ENCODE measurements at places on chromosomes 4 and X.
A peak's percentile ranks its signal among the peaks of the same experiment; 100 is the strongest.

GRCh38 chrX:148422526-148422925, 77.9 kb upstream of the AFF2 start:
- no peak for DNase-seq

DNA sequence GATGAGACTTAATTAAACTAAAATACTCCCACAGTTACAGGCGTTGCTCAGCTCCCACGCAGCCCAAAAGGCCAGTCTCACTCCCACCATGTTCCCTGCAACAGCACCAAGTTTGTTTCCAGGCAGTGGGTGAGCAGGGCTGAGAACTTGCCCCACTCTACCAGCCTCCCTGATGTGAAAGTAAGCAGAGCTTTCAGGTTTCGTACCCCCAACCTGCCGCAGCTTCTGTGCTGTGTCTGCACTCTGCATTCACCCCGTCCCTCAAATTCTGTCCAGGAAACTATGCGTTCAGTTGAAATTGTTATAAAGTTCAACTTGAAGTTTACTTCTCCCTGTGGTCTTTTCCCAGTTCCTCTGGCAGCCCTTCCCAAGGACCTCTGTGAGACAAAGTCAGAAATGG, 17.2 kb downstream of the GLUD2 start:
- DNase-seq = no peak

GRCh38 chrX:2588049-2588448, 87.3 kb upstream of the DHRSX start:
- no peak for DNase-seq

DNA sequence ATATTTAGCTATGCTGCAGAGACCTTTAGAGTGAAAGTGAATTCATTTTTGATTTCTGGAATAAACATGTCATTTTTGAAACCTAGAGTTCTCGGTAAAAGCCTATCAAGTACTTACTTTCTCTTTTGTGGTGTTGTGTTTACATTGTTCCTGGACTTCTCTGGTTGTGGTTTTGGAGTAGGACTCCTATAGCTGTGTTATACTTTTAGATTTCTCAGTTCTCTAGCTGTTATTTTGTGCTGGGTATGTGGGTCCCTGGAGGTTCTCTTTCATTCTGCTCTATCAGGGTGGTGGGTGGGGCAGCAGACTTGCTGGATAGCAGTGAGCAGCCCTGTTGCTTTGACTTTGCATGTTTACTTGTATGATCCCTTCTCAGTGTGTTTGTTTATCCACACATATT, 25.6 kb upstream of the MSMO1 start:
- peak; percentile 7 for DNase-seq

GRCh38 chr4:65789805-65790204, 119.5 kb upstream of the EPHA5 start:
- no peak for DNase-seq

GRCh38 chrX:135974279-135974856, 580 bp upstream of the MMGT1 start:
- DNase-seq = peak; percentile 48

GRCh38 chrX:43702079-43702524, 46.0 kb downstream of the MAOA start:
- no peak for DNase-seq

GRCh38 chr4:6625256-6625655, 15.2 kb upstream of the MRFAP1 start:
- DNase-seq = no peak

DNA sequence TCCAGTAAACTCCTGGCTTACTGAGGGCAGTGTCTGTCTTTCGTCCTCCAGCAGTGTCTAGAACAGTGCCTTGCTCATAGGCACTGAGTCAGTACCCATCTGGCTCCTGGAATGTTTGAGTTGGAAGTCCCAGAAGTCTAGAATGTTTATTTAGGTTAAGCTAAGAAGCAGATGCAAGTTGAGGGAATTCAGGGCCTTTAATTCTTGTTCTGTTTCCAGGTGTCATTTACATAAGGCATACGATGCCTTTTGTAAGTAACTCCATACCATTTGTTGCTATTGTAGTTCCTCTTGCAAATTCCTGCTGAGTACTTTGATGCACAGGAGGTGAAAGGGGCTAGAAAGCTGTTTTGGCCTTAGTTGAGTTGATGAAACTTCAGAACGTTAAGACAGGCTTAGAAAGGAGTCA, 22.2 kb downstream of the ARHGAP10 start:
- DNase-seq = no peak

- no peak for DNase-seq
These were observed 170.3 kb upstream of the PUDP start for GRCh38 chrX:7318241-7318640.

DNA sequence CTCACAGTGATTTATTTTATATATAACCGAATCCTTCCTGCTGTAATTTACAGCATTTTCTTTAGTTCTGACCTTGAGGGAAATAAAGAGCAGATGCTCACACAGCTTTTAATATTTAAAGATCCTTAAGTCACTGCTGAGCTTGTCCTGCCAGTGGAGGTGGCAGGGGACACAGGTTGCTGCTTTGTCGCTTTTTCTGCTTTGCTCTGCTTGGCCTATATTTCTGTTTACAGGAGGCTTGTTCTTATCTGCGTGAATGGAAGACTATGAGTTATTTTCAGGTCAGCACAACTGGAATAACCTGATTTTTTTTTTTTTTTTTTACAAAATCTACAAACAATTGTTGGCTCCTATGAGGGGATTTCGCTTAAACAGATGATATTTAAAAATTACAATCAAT, 2.3 kb downstream of the TXK start:
- no peak for DNase-seq

DNA sequence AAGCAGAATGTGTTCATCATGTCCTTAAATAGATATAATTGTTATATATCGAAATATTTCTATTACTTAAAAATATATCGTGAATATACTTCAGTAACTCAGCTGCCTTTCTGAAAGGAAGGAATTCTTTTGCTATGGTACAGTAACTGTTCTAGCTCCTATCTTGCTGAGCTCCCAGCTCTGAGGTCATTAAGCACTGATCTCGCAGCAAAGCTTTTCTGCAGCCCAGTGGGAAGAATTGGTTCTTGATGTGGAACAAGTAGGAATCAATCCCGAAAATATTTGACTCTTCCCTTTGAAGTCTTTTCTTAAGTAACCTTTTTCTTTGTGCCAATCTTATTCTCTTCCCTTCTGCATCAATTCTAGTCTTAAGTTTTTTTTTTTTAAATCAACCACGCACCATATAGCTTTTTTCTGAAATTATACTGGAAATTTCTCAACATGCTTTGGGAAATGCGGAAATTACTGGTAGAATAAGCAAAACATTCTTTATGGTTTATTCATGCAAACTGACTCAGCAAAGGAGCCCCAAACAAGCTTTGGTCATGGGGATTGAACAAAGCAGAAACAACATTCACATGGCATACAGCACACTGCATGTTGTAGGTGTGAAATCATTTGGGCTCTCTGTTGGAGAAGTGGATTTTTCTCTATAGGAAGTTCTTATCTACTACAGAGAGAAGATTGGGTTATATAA, 428.9 kb upstream of the GNPDA2 start:
- DNase-seq = no peak

DNA sequence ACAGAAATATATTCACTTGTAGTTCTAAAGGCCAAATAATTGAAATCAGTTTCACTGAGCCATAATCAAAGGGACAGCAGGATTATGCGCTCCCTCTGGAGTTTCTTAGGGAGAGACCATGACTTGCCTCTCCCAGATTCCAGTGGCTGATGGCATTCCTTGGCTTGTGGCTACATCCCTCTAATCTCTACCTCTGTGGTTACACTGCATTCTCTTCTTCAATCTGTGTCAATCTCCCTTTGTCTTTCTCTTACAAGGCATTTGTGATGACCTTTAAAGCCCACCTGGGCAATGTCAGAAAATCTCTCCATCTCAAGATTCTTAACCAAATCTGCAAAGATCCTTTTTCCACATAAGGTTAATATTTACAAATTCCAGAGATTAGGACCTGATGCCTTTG, 260.2 kb downstream of the UNC5C start:
- DNase-seq = no peak

GRCh38 chrX:19968276-19968675, 22.6 kb downstream of the BCLAF3 start:
- no peak for DNase-seq

GRCh38 chrX:13376857-13377549, 57.1 kb upstream of the ATXN3L start:
- no peak for DNase-seq

DNA sequence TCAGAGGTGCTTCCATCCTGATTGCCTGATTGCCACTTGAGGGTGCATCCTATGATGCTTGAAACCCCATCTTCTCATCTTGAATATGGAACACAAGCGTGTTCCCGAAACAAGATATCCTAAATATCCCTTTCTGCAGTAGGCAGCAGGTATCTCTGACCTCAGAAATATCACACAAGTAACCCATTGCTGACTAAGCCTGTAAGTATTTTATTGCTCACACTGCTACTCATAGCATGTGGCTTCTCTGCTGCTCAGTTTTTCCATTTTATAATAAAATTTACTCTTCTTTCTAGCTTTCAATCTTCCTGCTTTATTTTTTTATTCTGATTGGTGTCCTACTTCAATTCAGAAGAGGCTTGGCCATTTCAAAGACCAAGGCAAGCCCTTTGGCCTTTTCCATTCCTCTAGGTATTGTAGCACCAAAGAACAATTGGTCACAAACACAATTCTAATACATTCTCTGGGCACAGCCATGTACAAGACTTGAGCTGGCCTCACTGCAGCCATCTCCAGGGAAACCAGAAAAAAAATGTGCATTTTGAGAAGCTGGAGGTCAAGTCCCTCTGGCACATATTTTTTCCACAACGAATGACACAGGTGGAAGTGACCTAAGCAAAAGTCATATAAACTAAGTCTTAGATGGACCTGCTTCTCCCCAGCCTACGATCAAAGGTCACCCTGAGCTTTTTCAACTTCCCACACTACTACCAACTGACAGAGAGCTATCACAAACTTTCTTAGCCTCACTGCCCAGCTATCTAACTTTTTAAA, 107.0 kb downstream of the OR13H1 start:
- no peak for DNase-seq

DNA sequence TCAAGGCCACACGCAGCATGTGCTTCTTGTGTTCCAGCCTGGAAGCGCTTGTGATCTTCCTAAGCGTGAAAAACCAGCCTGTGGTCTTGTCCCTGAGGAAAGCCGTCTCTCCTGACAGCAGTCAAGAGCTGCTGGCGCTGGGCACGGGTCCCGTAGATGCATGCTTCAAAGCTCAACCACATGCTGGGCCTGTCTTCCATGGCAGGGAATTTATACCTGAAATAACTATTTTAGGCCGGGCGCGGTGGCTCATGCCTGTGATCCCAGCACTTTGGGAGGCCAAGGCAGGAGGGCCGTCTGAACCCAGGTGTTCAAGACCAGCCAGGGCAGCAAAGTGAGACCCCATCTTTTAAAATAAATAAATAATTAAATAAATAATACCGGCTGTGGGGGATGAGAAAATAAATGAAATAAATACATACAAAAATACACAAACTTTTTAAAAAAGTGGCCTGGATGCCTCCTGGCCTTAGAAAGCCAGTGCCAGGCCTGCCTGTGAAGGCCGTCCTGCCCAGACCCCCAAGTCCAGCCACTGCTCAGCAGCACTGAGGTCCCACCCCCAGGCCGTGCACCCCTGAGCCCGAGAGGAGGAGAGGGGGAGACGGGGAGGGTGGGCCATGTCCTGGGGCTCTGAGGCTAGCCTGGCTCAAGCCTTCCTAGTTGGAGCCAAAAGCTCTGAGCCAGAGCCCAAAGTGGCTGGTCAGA, 10.4 kb downstream of the LRPAP1 start:
- no peak for DNase-seq

GRCh38 chr4:148164557-148164956, 277.7 kb downstream of the NR3C2 start:
- no peak for DNase-seq

DNA sequence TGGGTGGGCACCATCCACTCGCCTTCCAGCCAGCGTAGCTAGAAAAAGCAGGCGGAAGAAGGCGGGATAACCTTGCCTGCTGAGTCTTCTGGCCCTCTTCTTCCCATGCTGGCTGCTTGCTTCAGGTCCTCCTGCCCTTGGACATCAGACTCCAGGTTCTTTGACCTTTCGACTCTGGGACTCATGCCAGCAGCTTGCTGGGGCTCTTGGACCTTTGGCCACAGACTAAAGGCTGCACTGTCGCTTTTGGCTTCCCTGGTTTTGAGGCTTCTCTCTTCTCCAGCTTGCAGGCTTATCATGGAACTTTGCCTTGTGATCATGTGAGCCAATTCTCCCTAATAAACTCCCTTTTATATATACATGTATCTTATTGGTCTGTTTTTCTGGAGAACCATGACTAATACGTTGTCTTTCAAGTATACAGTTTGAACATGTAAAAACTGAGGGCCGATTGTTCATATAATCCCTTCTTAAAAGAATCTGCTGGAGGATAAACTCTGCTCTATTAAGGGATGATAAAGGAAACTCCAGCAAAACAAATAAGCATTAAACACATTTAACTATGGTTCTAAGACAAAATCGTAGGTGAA, 116.6 kb upstream of the LCORL start:
- DNase-seq = no peak

- DNase-seq = no peak
These were observed 775.2 kb upstream of the POU3F4 start for GRCh38 chrX:82732861-82733260.

GRCh38 chrX:17459008-17459611, 84.1 kb downstream of the NHS start:
- no peak for DNase-seq

DNA sequence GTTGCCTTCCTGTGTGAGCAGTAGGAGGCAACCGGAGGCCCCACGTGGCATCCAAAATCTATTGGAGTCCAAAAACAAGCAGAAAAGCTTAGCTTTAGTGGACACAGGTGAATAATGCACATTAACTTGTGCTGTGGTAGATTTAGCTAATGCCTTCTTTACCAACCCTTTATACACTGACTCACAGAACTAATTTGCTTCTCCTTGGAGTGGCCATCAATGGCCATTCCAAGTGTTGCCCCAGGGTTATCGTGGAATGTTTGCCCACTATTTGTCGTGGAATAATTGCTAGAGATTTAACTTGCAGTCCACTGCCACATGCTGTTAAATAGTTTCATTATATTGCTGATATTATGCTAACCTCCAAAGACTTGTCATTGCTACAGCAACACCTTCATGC, 729.1 kb downstream of the STPG2 start:
- no peak for DNase-seq

DNA sequence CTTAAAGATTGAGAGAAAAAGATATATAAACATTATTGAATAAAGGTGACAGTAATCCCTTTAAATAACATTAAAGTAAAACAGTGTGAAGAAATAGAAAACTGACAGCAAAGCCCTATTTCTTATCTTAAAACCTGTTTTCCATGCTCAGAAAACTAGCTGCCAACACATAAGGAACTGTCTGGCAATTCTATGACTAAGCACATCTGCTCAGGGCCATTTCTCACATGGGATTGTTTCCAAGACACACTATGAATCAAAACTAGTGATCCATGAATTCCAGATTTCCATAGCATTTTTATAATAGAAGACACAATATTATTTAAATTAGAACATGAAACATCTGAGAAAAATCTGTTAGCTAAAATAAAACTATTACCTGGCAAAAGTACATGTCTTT, 113.4 kb downstream of the SCLT1 start:
- no peak for DNase-seq

DNA sequence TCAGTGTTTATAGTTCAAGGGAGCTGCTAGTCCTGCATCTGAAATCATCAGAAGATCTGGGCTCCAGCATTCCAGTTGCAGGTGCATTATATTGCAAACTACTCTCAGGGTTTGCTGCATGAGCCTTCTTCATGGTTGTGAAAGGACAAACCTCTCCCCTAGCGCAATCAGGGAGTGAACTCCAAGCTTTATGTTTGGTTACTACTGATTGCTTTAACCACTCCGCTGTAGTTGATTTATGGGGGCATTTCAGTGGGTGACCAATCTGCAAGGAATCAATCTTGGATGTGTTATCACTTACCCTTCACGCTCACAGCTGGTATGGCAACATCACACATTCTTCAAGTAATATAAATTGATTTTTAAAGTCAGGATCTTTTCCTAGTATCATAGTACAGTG, 552.1 kb downstream of the SPOCK3 start:
- DNase-seq = no peak

All from central memory CD4-positive, alpha-beta T cell (primary cell).